Right ventricle myocardium inferior (tissue), 1 donor: ENCODE measurements at places on chromosomes 7 and 10.

- DNase-seq: no peak
These were observed 283.0 kb downstream of the TCF7L2 start for GRCh38 chr10:113232928-113233511.

GRCh38 chr10:84924131-84924530, 595.7 kb downstream of the CCSER2 start:
- no peak for DNase-seq

GRCh38 chr7:149060156-149060555, 30.4 kb downstream of the ZNF786 start:
- no peak for DNase-seq

DNA sequence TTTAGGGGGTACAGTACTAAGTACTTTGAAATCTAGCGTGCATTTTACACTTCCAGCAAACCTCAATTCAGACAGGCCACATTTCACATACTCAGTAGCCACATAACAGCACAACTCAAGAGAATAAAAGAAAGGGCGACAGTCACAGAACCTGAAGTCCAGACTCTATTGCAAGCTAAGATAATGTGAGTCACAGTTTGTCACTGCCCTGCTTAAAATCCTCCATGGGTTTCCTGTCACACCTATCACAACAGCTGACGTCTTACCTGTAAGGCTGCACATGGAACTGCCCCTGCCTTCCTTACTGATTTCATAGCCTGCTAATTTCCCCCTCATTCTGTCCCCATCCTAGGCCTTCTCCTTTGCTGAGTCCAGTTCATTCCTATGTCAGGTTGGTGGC, 16.1 kb upstream of the CDK14 start:
- no peak for DNase-seq

DNA sequence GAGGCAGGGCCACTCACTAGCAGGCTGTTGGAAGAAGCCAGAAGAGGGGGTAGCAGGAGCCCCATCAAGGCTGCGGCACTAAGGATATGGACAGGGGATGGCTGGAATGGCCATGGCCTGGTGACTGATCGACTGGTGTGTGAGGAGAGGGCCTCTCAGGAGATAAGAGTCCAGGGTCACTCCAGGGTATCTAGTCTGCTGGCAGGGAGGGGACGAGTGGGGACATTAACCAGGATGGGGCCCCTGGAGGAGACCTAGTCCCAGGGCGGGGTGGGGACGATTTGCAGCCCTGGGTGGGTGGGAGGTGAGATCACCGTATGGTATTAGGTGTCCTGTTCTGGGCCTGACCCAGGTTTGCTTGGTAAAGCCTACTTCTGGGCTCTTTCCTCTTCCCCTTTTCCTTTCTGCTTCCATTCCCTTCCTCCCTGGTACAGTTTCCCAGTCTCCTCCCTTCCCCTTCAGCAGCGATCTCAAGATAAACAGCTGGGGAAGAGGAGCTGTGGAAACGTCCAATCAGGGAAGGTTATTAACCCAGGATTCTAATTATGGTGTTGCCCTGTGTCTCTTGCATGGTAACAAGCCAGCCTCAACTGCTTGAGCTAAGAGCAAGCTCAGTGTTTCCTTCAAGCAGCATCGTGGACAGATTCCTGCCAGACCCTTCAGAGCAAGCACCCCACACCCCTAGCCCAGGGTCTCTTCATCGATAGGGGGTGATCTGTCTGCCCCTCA, 233.2 kb downstream of the RPS24 start:
- no peak for DNase-seq

GRCh38 chr7:76346778-76347177, 12.0 kb downstream of the YWHAG start:
- DNase-seq: no peak

DNA sequence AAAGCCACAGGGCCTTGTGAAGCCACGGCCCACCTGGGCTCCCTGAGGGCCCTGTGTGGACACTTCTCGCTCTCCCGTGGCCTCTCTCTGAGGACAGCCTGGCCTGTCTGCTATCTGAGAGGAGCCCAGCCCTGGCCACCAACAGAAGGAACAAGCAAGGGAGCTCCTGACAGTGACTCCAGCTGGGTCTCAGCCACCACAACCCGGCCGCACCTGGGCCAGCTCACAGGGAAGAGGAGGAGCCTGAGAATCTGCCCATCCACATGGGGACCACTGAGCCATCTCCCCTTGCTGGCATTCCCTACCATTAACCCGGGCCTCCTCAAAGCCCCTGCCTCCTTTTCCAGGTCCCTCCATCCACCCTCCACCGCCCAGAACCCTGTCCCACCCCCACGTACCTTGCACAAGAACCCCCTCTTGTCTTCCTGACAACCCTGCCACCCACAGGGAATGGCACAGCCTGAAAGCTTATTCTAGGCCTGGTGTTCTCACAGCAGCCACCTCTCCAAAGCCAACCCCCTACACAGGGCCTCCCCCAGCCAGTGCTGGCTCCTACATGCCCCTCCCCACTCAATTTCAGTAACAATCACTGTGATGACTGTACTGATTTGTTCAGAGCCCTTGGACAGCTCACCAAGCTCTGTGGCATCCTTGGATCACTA, 120.2 kb downstream of the GRID1 start:
- no peak for DNase-seq
